ENCODE measurements at places on chromosomes 6 and 20.

DNA sequence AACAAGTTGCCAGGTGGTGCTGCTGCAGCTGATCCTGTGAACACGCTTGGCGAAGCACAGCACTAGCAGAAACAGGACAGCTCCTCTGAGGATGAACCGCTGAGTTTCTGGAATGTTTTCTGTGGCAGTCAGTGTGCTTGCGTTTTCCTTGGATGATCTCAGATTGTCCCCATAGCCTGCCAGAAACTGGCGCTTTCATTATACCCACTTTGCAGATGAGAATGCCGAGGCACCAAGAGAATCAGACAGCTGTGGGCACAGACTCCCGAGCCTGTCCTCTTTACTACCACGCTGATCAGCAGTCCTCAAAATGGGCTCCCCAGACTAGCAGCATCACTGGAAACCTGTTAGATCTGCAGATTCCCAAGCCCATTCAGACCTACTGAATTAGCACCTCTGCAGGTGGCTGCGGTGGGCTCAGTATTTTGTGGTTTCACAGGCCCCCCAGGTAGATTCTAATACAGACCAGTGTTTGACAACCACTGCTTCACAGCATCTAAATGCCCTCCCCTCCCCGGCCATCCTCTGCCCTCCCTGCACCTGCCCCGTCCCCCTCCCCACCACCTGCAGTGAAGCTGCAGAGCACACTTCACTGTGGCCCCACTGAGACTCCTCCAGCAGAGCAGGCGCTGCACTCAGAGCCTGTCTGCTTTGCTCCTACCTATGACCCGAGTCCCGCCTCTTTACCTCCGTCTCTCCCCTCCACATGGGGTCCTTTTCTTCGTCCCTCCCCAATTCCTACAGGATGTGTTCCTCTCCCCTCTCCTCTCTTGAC, 29.6 kb downstream of the SPATA2 start:
- DNase-seq, result no peak

GRCh38 chr6:105519954-105520353, 117.1 kb upstream of the PREP start:
- DNase-seq, result no peak

- no peak for DNase-seq
Measured at GRCh38 chr6:12371641-12372146, 81.5 kb downstream of the EDN1 start.

DNA sequence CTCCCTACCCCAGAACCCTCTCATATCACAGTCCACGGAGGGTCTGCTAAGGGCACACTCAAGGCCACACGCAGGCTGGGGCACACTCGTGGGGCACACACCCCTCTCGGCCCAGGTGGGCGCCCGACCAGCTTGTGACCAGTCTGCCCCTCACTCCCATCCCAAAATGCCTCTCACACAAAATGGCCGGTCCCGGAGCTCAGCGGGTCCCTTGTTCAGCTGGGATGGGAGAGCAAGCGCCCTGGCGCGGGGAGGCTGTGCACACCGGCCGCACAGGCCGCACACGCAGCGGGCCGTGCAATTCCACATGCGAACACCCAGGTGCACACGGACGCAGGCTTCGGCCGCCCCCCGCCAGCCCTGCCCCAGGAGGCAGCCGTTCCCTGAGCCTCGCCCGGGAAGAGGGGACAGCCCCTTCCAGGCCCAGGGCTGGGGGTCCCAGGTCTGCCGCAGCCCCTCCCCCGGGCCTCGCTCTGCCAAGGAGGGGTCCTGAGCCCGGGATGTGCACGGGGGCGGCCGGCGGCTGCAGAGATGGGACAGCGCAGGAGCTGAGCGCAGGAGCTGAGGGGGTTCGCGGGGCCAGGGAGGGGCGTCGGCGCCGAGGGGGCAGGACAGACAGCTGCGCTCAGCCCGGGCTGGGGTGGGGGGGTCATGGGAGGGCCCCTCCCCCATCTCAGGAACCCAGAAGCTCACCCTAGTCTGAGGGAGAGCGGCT, 1.3 kb downstream of the KCNQ2 start:
- no peak for DNase-seq

GRCh38 chr20:48901326-48901725, 20.2 kb upstream of the ARFGEF2 start:
- no peak for DNase-seq

- DNase-seq, result no peak
Measured at GRCh38 chr6:48177786-48178185, 66.8 kb upstream of the PTCHD4 start.

GRCh38 chr6:93416571-93417420, 2.6 kb downstream of the EPHA7 start:
- DNase-seq, result peak; percentile 96

DNA sequence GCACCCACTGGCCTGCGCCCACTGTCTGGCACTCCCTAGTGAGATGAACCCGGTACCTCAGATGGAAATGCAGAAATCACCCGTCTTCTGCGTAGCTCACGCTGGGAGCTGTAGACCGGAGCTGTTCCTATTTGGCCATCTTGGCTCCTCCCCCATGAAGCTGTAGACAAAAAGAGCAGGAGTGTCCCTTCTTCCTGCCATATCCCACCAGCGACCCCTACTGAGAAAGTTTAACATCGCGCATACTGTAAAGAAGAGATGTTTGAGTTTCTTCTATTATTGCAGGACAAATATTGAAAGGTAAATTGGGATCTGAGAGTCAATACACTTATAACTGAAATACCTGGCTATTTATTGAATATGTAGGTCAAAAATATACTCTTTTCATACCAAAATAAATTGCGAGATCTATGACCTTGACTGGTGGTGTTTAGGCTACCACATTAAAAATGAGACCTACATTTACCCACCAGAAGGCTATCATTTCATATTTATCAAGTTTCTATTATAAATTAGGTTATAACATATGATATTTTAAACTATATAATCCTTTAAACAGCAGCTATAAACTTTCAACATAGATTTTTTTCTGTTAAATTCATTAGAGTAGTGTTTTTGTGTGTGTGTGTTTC, 586.3 kb downstream of the HTR1B start:
- DNase-seq, result peak; percentile 20

DNA sequence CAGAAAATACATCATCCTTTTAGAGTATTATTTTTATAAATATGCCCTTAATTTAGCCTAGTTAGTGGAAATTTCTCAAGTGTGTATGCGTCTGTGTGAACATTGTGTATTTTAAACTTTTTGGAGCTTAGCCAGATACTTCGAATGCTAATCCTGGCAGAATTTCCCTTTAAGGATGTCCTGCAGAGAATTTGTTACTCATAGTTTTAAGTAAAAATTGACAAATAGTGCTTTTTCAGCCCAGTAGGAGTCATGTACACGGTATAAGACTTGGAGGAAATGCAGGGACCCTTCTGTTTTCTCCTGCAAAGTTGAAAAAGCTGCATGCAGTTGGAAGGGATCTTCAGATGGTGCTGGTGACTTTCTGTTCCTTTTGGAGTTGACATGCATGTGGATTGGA, at the start of gene FHL5:
FHL5 (plus strand) TSS at position 243 of the 400 bp plus-strand sequence. CDS start 40,486 bp downstream, outside the sequence.
- no peak for DNase-seq

GRCh38 chr20:53099856-53100255, 127.7 kb downstream of the TSHZ2 start:
- no peak for DNase-seq

DNA sequence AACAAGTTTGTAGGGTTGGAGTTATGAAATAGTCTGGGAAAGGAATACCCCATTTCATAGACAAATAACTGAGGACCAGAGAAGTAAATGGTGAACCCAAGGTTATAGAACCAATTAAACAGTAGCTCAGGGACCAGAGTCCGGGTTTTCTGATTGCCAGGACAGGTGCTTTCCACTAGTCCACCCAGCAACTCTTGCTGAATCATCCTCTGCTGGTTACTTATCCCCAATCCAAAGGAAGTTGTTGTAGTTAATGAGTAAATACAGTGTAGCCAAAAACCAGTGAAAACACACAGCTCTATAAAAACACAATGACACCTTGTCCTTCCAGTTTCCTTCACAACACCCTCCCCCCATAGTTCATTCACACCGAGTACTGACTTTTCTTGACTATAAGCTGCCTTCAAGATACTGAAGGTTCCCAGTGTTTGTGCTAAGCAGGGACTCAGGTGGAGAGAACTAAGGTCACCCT, 766 bp upstream of the TINAG start:
- no peak for DNase-seq

DNA sequence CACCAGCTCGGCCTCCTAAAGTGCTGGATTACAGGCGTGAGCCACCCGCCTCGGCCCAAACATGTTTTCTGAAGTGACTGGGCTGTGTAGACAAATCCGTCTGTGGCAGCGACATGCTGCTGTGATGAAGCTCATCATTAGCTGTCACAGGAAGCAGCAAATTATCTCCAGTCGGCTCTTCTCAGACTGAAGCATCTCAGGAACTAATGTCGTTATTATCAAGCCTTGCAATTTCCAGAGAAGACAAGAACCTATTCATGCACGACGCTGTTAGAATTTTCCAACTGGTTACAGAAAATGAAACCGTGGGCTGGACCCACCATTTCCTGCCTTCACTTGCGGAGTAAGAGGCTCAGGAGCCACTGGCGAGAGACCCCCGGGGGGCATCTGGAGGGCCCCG, 17.1 kb upstream of the NTSR1 start:
- no peak for DNase-seq

- no peak for DNase-seq
Measured at GRCh38 chr6:12065321-12066140, 53.4 kb downstream of the HIVEP1 start.

GRCh38 chr20:6680441-6680840, 87.0 kb upstream of the BMP2 start:
- peak; percentile 67 for DNase-seq

- peak; percentile 31 for DNase-seq
Measured at GRCh38 chr6:57173886-57174510, 1.9 kb downstream of the BAG2 start.

DNA sequence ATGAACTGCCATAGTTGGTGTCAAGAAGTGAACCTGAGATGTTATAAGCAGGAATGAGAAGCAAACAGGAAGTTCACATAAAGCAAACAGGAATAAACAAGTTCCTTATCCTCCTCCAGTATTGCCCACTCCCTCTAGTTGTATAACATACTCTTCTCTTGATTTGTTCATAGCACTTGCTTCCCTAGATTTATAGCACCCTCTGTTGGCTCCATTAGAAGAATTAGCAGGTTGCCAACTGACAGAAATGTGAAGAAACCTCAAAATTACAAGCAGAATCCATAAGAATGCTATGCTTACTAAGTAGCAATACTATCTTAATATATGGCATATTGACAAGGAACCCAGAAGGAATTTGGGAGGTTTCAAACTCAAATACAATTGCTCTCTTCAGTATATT, 195.4 kb downstream of the TBX18 start:
- peak; percentile 47 for DNase-seq

GRCh38 chr20:54984104-54984448, 508.7 kb downstream of the DOK5 start:
- DNase-seq, result no peak

GRCh38 chr6:18985996-18986395, 598.8 kb downstream of the RNF144B start:
- peak; percentile 91 for DNase-seq

GRCh38 chr6:64411226-64411625, 775.6 kb downstream of the PHF3 start:
- DNase-seq, result no peak
